Sciatic nerve (tissue), 2 donors: ENCODE measurements at places on chromosomes 12 and 14. TPM values are rescaled to one million over a fixed set of nuclear protein-coding genes. Genes with fewer than 3 reads are reported as not detected.
A peak's percentile ranks its signal among the peaks of the same experiment; 100 is the strongest.

The CABP1 gene
- total RNA-seq: 2.3 TPM

The CDCA3 gene
- total RNA-seq: 0.71 TPM

The KLHL33 gene
- 2.1 TPM for total RNA-seq

The FOS gene
- 209 TPM for total RNA-seq

The ADGRD1 gene
- 224 TPM for total RNA-seq

DNA sequence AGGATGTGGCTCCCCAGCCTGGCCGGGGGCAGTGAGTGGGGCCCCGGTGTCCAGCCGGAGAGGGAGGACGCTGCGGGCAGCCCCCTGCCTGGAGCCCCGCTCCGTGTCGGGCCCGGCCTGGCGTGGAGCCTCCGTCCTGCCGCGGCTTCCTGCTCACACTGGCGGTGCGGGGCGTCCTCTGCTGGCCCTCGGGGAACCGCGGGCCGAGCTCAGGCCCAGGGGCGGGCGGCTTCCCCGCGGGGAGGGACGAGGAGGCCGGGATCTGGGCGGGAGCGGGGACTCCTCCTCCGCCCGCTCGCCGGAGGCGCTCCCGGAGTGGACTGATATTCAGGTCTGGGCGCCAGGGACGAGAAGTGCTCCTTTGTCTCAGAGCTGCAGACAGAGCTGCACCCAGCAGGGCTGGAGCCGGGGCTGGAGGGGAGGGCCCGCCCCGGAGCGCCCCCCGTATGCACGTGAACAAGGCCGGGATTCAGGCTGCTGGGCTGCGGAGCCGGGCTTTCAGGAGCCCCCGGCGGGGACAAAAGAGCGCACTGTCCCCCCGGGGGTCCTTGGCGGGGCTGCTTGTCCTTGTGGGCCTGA is 2.2 kb downstream of the MMP17 start:
- peak; percentile 90 for DNase-seq

DNA sequence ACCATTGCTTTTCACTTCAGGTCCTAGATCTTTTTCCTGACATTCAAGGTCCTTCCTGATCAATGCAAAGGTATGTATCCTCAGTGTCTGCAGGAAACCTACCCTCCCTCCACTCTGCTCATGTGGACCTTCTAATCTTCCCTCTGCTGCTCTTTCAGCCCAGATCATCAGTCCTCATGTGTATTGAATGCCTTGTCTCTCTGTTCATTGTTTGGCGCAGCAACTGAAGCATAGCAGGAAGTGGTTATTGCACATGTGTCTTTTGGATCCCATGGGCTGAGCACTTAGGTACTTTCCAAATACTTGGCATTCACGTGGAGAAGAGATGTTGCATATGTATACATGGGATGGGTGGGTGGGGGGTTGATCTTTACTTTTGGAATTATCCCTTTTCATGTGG is 4.3 kb upstream of the NIN start:
- DNase-seq: no peak

- DNase-seq: no peak
These were observed 235.2 kb downstream of the SLC41A2 start for GRCh38 chr12:104722601-104723534.

GRCh38 chr14:94884616-94885230 is 114.8 kb upstream of the GSC start:
- DNase-seq: no peak

GRCh38 chr12:91630596-91631293 is 448.1 kb upstream of the DCN start:
- DNase-seq: no peak

DNA sequence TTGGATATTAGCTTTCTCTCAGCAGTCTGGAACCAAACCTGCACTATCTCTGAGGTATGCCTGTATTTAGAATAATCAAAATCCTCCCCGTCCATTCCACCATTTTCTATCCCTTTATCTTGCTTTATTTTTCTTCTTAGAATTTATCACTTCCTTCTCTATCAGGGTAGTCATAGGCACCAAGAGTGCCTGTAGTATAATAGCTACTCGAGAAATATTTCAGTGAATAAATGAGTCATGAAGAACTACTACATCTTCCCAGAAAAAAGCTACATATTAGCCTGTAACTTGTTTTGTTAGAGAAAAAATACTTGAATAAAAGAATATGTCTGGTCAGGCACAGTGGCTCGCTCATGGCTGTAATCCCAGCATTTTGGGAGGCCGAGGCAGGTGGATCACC is 4.3 kb downstream of the SLC2A14 start:
- no peak for DNase-seq

GRCh38 chr12:20557096-20557495 is 138.0 kb upstream of the SLCO1C1 start:
- DNase-seq: no peak

- no peak for DNase-seq
These were observed 7.4 kb downstream of the SMAGP start for GRCh38 chr12:51262758-51263177.
